Right kidney (tissue), 9 donors: ENCODE measurements at places on chromosomes 4 and X.

GRCh38 chrX:74451450-74452198, 30.3 kb downstream of the SLC16A2 start:
- DNase-seq = no peak

GRCh38 chrX:153491918-153492317, 2.9 kb upstream of the BGN start:
- DNase-seq = no peak

GRCh38 chr4:147360301-147360700, 120.6 kb upstream of the EDNRA start:
- no peak for DNase-seq

DNA sequence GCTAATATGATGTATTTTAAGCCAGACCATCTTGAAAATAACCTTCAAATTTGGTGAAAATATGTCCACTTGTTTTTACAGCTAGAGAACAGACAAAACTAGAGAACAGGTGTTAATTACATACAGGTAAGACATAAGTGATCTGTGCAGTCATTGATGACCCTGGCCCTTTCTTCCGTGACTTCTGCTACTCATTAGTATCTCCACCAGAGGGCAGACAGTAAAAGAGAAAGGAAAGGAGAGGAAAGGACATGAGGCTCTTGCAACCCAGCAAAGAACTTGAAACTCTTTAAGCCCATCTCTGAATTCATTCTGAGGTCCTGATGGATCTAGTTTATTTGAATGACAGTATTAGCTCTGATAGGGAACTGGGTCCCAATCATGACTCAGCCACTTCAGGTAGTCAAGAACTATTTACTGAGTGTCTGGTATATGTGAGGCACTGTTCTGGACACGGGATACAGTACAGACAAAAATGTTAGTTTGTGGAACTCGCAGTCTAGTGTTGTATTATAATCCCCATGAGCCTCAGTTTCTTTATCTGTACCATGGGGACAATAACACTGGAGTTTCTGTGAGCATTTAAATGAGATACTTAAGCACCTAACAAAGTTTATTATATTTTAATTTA, 121.0 kb upstream of the TEX13D start:
- no peak for DNase-seq

DNA sequence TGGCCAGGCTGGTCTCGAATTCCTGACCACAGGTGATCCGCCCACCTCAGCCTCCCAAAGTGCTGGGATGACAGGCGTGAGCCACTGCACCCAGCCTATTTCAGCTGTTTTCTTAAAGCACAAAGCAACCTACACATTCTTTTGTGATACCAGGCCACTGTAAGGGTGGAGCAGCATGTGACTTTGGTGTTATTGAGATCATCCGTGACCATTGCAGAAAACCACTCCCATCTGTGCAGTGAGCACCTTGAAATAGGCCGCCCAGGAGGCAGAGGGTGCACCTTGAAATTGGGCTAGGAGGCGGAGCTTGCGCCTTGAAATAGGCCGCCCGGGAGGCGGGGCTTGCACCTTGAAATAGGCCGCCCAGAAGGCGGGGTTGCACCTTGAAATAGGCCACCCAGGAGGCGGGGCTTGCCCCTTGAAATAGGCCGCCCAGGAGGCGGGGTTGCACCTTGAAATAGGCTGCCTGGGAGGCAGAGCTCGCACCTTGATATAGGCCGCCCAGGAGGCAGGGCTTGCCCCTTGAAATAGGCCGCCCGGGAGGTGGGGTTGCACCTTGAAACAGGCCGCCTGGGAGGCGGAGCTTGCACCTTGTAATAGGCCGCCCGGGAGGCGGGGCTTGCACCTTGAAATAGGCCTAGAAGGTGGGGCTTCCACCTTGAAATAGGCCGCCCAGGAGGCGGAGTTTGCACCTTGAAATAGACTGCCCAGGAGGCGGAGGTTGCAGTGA, 9.0 kb upstream of the SLC25A6 start:
- no peak for DNase-seq

- DNase-seq = no peak
Measured at GRCh38 chr4:86141161-86141560, 218.7 kb downstream of the MAPK10 start.

GRCh38 chrX:46202733-46203514, 342.3 kb downstream of the ZNF674 start:
- no peak for DNase-seq

DNA sequence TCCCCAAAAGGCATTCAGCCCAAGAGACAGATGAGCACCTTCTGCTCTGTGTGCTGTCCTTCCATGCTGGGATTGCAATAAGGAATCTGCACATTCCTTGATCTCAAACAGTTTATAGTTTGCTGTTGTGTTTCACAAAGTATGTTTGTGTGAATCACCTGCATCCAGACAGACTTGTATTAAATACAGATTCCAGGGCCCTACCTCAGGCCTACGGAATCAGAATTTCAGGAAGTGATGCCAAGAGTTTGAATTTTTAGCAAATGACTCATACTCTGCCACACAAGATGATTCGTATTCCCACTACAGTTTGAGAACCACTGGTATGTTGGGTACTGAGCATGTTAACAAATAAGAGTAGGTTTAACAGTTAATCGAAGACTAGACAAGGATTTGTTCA, 7.0 kb downstream of the VAMP7 start:
- no peak for DNase-seq

- peak; percentile 70 for DNase-seq
Measured at GRCh38 chr4:8010618-8011017, 71.0 kb upstream of the AFAP1 start.

- DNase-seq = no peak
Measured at GRCh38 chr4:754221-755120, 48.8 kb downstream of the PCGF3 start.

DNA sequence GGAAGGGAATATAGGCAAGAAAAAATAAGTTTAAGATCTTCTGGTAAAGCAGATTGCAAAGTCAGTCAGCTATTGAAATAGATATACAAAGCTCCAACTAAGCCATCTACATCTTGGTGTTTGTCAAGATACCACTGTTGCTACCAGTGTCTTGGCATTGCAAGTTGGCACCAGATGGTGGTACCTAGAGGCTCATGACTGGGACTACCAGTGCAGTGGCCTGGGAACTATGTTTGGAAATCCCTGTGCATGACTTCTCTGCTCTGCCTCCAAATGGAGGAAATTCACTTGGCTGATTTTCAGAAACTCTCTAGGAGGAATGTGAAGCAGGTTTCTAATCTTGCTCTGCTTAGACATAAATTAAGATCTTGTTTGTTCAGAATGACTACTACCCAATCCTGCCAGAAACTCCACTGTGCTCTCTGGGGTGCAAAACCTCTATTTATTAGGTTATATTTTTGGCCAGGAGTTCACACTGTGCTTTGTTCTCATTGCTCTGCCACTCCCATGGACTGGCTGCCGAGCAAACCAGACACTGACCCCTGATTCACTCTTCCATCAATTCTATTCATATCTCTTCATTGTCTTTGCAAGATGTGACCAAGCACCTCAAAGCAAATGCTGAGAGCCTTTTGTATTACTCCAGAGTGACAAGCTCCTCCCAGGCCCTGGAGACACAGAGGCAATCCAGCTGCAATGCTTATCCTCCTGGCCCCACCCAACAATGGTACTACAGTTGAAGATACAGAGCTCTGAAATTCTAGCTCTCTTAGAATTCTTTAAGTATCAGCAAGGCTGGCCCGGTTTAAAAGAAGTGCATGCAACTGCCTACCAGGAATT, 272.3 kb upstream of the FGF16 start:
- DNase-seq = no peak

DNA sequence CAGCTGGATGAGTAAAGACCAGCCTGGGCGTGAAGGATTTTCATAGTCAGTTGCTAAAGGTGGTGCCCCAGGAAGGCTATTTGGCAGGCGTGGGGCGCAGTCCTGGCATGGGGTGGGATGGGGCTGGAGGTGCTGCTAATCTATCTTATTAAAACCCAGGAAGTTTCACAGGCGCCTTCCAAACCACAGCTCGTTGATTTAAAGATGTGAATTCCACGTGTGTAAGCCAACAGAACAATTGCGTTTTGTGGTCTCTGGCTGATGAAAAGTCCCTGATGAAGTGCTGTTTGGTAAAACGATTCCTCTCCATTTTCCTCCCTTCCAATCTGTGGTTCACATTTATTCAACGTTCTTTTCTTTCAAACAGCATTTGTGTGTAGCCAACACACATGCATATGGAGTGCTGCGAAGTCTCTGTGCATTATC, 105.0 kb downstream of the TBL1X start:
- DNase-seq = no peak

DNA sequence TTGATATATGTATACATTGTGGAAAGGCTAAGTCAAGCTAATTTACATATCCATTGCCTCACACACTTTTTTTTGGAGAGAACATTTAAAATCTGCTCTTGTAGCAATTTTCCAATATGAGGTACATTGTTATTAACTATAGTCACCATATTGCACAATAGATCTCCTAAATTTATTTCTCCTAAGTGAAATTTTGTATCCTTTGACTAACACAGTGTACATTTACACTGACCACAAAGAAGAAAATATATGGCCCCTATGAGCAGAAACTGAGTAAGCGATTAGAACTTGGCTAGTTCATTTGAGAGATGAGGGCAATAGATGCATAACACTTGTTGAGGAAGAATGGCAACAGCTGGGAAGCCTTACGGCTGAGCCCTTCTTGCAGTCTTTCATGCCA, 20.3 kb upstream of the GUCY1B1 start:
- DNase-seq = no peak

- DNase-seq = no peak
Measured at GRCh38 chrX:130636277-130636676, 234.5 kb downstream of the RBMX2 start.

DNA sequence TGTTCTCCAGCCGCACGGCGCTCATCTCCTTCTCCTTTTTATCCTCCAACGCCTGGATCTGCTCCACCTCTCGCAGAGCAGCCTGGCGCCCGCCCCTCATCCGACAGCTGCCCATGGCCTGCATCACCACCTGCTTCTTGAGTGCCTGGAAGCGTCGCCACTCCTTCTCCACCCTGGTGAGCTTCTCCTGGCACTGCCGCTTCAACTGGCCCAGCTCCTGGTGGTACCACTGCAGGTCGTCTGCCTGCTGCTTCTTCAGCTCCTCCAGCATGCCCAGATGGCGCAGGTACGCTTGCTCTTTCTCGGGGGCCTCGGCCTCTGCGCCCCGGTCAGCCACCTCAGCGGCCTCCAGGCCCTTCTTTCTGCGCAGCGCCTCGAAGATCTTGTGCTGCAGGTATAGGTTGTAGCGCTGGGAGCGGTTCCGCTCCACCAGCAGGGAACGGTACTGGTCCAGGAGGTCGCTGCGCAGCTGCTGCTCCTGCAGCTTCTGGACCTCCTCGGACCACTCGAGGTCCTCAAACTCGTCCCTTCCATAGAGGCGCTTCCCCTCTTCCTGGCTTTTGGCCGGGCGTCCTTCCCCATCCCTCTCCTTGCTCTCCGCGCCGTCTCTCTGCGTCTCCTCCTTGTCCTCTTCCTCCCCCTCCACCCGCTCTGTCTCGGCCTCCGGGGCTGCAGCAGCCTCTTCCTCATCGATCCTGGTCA, 1.2 kb upstream of the TADA2B start:
- DNase-seq = no peak

DNA sequence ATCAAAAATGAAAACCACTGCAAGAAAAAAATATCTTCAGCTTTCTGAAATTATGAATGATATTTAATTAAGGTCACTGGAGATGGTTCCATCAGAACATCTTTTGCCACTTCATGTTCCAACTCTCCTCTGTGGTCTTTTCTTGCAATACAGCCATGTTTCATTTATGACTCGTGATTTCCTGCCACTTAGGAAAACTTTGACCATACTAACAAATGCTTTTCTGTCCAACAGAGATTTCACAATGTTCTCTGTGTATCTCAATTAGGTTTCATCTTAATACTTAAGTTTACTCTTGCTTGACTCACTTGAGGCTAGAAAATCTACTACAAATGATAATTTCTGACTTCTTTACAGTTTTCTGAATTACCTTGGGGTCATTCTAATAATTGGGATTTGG, 330.9 kb downstream of the CXXC4 start:
- DNase-seq = no peak

- no peak for DNase-seq
Measured at GRCh38 chr4:107219681-107220080, 183.6 kb upstream of the DKK2 start.

DNA sequence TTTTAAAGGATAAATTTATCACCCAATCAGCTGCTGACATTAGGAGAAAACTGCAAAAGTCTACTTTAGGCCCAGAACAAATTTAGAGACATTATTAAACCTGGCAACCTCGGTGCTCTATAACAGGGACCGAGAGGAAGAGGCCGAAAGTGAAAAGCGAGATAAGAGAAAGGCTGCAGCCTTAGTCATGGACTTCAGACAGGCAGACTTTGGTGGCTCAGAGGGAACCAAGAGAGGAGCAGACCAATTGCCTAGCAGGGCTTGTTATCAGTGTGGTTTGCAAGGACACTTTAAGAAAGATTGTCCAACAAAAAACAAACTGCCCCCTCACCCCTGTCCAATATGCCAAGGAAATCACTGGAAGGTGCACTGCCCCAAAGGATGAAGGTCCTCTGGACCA, 12.8 kb upstream of the UGT2B10 start:
- no peak for DNase-seq

GRCh38 chrX:96564595-96564994, 120.0 kb upstream of the DIAPH2 start:
- no peak for DNase-seq

DNA sequence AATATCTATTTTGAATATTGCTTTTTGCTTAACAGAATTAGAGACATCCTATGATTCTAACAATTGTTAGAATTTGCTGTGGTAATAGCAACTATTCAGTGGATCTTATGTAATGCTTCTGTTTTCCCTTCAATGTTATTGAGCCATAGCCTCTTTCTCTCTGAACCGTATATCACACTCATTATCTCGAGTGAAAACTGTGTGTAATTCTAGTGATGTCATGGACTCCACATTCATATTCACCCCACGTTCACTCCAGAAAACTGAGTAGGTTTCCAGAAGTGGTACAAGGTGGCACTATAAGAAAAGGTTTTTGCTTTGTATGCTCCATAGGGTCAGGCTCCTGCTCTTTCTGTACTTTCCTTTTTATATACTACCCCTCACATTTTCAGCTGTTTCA, 534.3 kb upstream of the PABPC4L start:
- no peak for DNase-seq

- no peak for DNase-seq
Measured at GRCh38 chr4:164847967-164848649, 28.9 kb upstream of the APELA start.

DNA sequence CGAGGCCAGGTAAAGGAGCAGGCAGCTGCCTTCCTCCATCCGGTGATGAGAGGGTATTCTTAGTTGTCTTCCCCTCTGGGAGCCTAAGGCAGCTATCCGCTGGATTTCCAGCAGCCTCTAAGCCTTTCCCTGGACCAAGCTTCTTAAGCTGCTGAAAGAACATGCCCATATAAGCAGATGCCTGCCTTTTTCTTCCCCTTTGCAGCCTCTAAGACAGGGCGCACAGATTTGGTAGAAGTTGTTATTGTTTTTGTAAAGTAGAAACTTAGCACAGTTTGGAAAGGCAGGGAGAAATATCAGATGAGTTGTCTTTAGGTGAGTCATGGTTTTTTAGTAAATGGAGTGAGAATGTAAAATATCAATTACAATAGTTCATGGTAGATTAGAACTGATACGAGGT, 210.8 kb downstream of the ARHGAP10 start:
- no peak for DNase-seq

GRCh38 chr4:2489081-2489805, 20.3 kb downstream of the RNF4 start:
- DNase-seq = no peak

GRCh38 chr4:1521821-1522361, 115.6 kb upstream of the NKX1-1 start:
- no peak for DNase-seq
